ENCODE measurements at places on chromosomes 11 and 22.
A peak's percentile ranks its signal among the peaks of the same experiment; 100 is the strongest.

- no peak for DNase-seq
Observed at GRCh38 chr11:50178737-50179136, 146.1 kb downstream of the OR4C45 start.

DNA sequence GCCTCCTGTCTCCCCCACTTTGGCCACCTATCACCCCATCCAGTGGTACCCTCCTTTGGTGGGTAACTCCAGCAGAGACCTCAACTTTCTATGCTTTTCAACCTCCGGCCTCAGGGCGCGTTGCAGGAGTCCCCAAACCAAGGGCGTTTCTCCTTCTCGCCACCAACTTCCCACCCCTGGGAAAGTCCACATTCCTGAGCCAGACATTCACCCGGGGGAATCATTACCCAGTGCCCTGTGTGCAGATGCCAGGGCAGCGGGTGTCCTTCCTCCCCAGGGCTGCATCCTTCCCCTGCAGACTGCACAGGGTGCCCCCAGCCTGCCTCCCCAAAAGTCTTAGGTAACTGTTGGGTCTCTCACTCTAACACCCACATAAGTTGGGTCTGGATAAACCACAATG, 26.4 kb downstream of the MYEOV start:
- no peak for DNase-seq

DNA sequence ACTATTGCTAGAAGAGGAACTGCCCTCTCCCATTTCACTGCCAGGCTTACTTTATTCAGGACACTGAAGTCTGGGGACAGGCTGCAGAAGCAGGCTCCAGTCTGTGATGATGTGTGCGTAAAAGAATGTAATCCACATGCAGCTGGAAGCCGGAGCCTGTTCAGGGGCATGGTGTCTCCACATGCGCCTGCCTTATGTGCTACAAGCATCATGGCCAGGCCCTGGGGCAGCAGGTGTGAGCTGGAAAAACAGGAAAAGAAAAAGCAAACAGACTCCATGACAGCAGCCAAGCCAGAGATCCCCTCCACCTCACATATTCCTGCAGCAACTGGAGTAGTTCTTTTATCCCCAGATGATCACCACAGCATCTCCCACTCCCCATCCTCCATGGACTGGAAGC, 33.4 kb downstream of the ARFGAP2 start:
- DNase-seq: peak; percentile 86

DNA sequence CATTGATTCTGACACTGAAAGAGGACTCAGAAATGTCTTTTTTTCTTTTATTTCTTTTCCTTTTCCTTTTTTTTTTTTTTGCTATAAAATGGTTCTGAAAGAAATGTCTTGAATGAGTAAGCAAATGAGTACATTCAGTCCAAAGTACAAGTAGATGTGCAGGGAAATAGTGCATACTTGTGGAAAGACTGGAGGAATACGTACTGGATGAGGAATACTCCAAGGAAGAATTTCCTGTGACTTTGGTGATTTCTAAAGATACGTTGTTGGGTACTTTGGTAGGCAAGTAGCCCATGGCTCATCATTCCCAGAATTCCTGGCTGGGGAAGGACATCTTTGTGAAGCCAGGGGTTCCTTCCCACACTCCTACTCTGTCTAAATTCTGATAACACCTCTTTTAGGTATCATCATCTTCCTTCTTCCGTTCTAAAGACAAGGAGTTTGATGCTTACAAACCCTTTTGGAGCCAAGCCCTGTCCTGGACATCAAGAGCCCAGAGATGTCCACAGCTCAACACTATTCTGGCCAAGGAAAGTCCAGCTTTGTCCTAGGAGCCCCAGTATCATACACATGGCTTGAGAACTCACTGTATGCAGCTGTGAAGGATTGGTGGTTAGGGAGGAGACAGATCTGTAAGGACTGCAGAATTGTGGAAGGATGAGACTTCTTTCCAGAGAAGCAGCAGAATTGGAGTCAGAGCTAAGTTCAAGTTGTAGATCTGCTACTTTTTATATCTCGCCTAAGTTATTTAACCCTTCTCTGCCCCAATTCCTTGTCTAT, 4.8 kb upstream of the NUP98 start:
- DNase-seq: no peak

DNA sequence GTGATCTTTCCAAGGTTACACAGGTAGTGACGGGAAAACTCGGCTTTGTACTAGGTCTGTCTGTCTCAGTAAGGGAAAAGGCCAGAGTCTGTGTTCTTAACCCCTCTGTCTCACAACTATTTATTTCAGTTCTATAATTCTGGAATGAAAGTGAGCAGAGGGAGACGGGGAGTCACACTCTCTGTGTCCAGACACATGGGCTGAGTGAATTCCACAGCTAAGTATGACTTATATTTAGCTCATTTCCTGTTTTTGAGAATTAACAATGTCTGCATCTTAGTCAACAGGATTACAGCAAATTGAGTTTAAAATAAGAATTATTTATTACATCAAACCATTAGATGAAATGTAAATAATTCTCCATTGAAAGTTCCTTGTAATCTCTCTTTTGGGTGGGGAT, 62.5 kb upstream of the OR4B1 start:
- DNase-seq: no peak

DNA sequence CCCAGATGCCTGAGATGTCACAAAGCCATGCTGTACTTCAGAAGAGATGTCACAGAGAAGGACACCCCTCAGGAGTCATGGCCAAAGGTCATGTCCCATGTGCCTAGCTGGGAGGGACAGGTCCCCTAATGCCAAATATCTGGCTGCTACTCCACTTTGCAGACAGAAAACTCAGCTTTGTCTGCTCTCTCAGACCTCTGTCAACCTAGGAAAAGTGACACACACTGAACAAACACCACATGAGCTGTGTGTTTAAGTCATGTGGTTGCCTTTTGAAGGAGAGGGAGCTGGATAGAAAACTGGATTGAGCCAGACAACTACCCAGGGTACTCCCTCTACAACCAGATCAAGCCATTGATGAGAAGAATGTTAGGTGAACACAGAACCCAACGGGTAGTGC, 3.5 kb downstream of the TRIM66 start:
- no peak for DNase-seq

Measured in fibroblast of lung (primary cell).